ENCODE measurements at places on chromosomes 16 and 17.

GRCh38 chr17:74943808-74944522 lies 8.3 kb downstream of the OTOP3 start:
- no peak for DNase-seq

GRCh38 chr17:13940858-13941665 lies 128.2 kb upstream of the COX10 start:
- no peak for DNase-seq

DNA sequence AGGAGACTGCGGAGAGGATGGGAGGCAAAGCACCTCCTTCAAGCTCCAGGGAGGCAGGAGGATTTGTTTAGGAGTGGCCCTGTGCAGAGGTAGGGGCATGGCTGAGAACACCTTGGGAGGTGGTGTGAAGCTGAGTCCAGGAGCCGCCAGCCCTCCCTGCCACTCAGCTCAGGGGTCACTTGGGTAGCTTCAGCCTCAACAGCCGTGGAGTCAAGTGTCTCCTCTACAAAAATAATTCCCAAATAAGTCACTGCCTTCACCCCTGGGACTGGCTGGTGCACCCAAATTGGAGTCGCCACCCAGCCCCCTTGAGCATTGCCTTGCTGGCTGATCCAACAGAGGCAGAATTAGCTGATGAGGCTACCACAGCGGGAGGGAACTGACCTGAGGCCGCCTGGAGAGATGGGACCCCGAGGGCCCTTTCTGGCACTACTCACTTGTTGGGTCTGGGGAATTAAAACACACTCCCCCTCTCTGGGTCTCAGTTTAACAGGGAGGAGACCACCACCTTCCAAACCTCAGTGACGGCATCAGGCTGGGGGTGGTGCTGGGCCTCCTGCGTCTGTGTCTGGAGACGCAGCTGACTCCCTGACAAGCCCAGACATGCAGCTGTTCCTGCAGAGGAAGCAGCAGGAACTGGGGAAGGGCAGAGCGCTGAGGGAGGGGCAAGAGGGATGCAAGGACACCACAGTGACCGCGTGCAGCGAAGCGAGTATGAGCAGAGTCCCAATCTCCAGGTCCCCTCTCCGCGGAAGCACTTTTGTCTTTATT lies 87.9 kb upstream of the TOB1 start:
- no peak for DNase-seq

- DNase-seq, result no peak
These were observed 4.3 kb downstream of the AANAT start for GRCh38 chr17:76471498-76472257.

DNA sequence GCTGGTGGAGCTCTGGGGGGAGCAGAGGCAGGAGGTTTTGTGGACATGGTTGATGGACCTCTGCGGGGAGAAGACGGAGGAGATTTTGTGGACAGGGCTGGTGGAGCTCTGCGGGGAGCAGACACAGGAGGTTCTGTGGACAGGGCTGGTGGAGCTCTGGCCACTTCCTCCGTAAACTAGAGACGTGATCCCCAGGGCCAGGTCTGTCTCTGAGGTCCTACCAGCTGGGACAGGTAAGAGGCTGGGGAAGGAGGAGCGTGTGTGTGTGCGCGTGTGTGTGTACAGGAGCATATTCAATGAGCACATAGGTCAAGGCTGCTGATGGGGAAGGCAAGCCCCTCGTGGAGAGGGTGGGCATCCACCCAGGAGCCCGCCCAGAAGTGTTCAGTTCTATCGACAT lies 20.6 kb downstream of the RPH3AL start:
- DNase-seq, result no peak

- no peak for DNase-seq
These were observed 1343.7 kb upstream of the GOT2 start for GRCh38 chr16:60077861-60078260.

GRCh38 chr16:88355389-88356123 lies 27.2 kb upstream of the ZNF469 start:
- DNase-seq, result no peak

GRCh38 chr16:54633943-54634362 lies 296.7 kb upstream of the IRX5 start:
- no peak for DNase-seq

- DNase-seq, result no peak
These were observed 603.7 kb upstream of the CDH8 start for GRCh38 chr16:62639890-62640289.

DNA sequence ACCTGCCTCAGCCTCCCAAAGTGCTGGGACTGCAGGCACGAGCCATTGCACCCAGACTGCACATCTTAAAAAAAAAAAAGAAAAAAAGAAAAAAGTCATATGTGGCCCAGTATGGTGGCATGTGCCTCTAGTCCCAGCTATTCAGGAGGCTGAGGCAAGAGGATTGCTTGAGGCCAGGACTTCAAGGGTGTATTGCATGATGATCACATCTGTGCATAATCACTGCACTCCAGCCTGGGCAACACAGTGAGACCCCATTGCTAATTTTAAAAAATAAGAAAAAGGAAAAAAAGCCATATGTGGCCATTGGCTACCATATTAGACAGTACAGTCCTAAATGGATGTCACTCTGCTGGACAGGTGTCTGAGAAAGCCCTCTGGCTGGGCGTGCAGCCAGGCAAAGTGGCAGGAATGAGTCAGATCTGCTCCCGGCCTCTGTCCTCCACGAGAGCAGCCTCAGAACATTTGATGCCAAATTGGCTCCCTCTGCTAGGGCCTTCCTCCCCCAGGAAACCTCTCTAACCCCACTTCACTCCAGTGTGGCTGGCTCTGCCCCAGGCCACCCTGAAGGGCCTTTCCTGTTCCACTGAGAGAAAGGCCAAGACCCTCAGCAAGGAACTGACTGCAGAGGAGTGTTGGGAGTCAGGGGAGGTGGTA lies 14.7 kb downstream of the CA7 start:
- no peak for DNase-seq

GRCh38 chr17:72882426-72882825 lies 210.1 kb downstream of the SLC39A11 start:
- DNase-seq, result no peak

All from activated CD4-positive, CD25-positive, alpha-beta regulatory T cell treated with anti-CD3 and anti-CD28 coated beads, Interleukin-2, amount 50 U/mL, for 72 hours (primary cell).